Brain pericyte (primary cell): ENCODE measurements at places on chromosomes 16 and 17.

DNA sequence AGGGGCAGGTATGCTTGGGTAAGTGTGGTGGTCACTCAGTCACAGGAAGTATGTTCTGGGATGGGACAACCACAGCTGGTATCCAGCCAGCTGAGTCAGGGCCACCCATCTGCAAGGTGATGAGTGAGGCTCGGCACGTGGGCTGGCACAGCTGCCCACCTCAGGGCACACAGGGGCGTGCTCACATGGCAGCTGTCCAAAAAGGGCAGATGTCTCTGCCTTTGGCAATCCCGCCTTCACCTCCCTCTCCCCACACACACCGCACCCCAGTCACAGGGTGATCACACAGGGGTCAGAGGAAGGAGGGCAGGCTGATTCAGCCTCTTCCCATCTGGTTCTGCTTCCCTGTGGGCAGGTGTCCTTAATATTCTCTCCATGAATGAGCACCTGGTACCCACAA lies 85.9 kb upstream of the TOB1 start:
- no peak for DNase-seq

GRCh38 chr17:73694491-73694890 lies 50.2 kb upstream of the SDK2 start:
- no peak for DNase-seq

- no peak for DNase-seq
Observed at GRCh38 chr17:1487939-1488825, 4.3 kb downstream of the MYO1C start.

- DNase-seq: no peak
Observed at GRCh38 chr16:73049091-73049490, 1.2 kb upstream of the ZFHX3 start.

DNA sequence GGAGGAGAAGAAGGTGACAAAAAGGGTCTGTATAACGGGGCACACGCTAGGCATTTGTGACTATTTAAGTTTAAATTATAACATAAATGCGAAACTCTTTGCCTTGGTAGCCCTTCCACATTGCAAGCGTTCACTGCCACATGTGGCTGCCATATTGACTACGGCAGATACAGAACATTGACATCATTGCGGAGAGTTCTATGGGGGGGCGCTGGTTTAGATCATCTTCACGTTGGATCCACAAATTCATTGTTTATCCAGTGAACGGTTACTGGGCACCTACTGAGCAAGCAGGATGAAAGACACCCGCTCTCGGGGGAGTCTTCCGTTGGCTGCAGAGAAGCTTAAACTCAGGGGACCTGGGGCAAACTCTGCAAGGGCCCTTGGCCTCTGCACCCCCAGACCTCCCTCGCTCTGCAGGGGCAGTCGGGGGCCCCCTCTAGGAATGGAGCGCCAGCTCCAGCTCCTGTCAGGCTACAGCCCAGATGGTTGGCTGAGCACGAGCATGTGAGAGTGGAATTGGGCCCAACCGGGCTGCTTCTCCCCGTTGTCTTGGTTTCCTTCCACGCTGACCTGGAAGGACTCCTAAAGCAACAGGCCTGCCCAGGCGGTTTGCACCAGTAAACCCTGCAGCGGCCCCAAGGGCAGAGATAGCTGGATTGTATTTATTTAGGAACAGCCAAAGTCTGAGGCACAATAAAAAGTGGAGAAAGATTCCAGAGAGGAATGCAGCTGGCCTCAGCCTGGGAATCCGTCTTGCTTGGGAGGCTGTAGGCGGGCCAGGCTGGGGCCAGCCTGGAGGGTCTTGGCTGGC lies 172.2 kb downstream of the SEC14L1 start:
- peak; percentile 83 for DNase-seq

- no peak for DNase-seq
Observed at GRCh38 chr17:7313890-7314718, 1.1 kb downstream of the GPS2 start.

- DNase-seq: no peak
Observed at GRCh38 chr17:36148559-36149295, 27.7 kb downstream of the TBC1D3B start.

DNA sequence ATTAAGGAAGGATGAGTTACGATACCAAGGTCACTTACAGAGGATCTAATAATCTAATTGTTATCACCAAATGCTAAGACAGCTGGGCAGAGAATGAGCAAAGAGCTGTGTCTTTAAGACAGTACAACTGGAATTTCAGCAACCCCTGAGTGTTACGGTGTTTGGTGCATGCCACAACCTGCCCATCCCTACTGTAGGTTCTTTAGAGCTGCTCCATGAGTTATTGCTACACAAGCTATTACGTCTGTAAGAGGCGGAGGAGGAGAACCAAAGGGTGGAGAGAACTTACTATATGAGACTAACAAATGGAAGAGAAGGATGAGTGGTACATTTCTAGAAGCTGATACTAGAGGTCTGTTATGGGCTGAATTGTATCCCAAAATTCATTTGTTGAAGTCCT lies 14.2 kb upstream of the C17orf78 start:
- no peak for DNase-seq

- DNase-seq: no peak
Observed at GRCh38 chr17:7977805-7978204, 24.6 kb upstream of the GUCY2D start.

DNA sequence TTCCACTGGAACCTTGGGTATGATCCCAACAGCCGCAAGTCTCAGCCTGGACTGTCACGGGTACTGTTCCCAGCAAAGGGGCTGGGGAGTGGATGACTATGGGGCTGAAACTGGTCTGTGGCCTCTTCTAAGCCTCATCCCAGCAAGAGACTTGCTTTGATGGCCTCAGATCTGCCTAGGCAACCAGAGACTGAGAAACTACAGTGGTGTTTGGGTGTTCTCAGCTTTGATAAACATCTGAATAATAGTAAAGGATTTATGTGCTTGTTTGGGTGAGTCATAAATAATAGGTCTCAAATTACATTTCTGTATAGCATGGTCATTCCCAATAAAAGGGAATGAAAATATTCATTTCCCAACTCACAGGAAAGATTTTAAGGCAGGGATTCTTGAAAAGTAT lies 30.2 kb upstream of the ULK2 start:
- peak; percentile 22 for DNase-seq

GRCh38 chr16:1706386-1707192 lies 594 bp downstream of the MAPK8IP3 start:
- DNase-seq: no peak

DNA sequence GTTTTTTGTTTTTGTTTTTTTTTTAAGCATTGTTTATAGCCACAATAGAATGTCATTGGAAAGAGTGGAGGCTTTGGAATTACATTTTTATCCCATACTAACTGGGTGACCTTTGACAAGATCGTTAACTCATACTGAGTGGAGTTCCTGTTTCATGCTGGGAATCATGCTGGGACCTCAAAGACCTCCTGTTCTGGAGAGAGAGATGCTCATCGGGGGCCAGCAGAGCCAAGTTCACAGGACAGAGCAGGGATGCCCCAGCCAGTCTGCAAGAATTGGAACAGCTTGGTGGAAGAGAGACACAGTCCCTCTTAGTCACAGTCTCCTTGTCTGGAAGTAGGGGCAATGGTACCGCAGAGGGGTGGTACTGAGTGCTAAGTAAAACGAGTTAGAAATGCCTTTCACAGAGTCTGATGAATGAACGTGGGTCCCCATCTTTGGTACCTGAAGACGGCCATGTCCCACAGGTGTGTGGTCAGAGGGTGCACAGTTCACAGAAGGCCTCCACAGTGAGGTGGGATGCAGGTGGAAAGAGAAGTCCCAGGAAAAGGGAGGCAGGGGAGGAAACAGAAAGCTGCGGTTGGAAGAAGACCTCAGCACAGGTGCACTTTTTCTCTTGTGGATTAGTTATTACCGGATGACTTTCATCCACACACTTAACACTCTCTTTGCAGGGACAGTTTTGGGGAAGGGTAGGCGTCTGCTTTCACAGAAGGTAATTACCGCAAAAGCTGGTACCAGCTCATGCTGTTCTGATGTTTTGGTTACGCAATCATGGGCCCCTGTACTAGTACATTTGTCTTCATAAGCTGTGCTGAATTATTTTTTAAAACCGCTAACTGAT lies 147.8 kb downstream of the PRKCA start:
- no peak for DNase-seq

DNA sequence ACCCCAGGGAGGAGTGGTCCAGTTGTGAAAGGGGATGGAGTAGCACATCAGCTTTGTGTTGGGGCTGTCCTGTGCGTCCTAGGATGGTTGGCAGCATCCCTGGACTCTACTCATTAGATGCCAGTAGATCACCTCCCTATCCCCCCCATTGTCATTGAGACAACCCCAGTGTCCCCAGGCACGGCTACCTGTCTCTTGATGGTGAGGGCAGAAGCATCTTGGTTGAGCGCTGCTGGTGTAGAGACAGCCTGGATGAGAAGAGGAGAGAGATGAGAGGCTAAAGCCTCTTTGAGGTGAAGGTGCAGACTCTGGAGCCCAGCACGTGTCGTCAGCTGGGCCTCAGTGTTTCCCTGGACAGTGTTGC lies 55.4 kb downstream of the TNFRSF13B start:
- no peak for DNase-seq

DNA sequence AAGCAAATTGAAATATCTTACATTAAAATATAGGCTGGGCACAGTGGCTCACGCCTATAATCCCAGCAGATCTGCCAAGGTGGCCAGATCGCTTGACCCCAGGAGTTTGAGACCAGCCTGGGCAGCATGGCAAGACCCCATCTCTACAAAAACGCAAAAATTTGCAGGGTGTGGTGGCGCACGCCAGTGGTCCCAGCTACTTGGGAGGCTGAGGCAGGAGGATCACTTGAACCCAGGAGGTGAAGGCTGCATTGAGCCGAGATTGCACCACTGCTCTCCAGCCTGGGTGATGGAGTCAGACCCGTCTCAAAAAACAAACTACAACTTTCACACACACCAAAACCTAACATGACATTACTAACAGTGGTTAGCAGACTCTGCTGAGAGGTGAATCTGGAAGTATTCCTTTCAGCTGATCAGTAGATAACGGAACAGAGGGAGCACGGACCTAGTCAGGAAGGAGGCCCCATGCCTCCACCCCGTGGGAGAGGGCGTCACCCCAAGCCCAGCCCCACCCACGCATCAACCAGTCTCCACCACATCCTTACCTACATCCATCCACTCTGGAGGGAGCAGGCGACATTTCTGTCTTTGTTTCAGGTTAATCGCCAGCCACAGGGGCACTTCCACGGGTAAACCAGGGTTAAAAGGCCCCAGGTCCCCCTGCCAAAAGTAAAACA lies 1.7 kb downstream of the GINS2 start:
- no peak for DNase-seq

GRCh38 chr16:47612711-47613110 lies 151.6 kb downstream of the PHKB start:
- DNase-seq: no peak

GRCh38 chr17:71427801-71428200 lies 693.0 kb upstream of the SOX9 start:
- DNase-seq: no peak

DNA sequence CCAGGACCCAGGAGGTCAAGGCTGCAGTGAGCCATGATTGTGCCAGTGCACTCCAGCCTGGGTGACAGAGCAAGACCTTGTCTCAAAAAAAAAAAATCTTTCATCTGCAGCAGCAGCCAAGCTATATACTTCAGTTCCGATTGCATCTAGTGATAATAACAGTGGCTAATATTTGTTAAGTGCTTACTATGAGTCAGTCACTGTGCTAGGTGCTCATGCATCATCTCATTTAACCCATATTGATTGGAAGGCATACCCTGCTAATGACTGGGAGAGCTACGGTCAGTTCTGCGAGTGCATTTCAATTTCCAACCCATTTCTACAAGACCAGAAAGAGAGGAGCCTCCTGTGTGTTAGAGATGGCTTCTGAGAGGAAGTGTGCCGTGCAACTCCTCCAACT lies 7.7 kb upstream of the TUBG2 start:
- no peak for DNase-seq

DNA sequence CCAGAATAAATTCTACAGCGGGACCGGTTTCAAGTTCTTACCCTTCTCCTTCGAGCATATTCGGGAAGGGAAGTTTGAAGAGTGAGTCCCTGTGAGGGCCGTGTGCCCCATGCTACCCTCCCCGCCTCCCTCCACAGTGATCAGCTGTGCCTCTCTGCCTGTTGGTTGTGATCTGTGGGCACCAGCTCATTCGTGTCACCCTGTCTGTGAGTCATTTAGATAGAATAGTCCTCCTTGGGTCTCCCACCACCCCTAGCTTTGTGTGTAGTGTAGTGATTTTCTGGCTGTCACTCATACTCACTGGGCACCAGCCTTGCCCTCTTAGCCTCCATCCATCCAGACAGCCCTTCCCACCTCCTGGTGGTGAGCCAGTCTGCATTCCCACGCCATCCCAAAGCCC lies 15.0 kb upstream of the NAGLU start:
- DNase-seq: no peak

DNA sequence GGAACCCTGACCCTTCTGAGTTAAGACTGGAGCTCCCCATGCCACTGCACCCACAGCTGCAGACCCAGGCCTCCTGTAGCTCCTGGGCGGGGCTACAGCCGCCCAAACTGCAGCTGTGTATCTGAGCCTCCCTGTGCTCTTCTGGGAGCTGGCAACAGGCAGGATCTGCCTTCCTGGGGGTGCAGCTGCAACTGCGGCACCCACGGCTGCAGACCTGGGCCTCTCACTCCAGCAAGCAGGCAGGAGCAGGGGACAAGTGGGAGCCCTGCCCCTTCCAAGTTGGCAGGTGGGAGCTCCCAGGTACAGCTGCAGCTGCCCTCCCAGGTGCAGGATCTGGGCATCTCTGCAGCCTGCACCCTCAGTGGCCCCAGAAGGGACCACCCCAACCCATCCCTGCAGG lies 41.5 kb downstream of the SPACA3 start:
- no peak for DNase-seq

DNA sequence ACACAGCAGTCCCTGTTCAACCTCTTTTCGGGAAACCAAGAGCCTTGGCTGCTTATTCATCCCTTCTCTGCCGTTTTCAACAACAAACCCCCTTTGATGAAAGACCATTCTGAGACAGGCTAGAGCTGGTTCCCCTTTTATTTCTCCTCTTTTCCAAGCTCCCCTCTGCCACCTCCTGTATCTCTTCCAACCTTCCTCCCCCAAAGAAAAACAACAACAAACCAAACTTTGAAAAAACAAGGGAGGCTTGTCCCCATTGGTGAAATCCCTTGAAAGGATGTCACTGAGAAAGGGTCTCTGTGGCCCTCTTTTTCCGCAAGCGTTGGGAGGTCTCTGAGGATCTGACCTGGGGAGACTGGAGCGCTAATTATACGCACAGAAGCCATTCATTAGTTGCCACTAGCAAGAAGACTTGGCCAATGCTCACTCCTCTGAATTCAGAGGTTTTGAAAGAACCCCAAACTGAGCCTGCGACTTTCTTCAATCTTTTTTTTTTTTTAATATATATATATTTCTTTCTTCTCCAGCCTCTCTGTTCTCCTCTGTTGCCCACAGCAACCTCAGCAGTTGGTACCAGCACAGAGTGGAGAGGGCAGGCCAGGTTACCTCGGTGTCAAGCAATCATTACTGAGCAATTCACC lies 101.4 kb downstream of the PITPNC1 start:
- DNase-seq: no peak
